ENCODE measurements at places on chromosomes 5 and 9.

DNA sequence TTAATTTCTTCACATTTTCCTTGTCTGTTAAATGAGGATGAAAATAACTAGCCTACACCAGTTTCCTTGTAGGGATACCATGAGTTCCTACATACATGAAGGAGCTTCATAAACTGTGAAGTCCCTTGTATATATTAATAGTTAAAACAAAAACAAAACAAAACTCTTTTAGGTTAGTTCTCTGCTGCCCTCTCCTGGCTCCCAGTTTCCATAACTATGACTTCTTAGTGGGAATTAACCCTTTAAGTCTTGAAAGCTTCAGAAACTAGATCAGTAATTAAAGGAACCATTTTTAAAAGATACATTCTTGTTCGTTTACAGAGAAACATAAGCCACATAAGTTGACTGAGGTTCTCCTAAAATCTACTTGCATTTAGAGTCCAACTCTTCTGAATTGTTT is 500.0 kb upstream of the C9orf72 start:
- DNase-seq: peak; percentile 27

GRCh38 chr5:157342822-157343402 is 77.0 kb downstream of the CYFIP2 start:
- no peak for DNase-seq

DNA sequence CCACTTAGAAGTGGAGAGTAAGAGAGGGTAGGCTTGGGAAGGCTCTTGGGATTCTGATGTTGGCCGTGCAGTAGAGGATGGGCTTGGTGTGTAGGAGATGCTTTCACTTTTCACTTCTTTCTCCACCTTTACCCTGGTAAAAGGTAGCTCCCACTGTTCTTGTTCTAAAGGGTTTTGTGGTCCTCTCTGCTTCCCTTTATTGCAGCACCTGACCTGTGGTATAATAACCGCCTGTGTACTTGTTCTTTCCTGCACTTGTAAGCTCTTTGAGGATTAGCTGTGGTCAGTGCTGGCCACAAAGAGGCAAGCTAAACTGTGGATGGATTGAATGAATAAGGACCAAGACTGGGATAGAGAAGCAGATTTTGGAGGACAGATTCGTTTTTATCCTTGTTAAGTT is 25.2 kb downstream of the KDM4C start:
- DNase-seq: no peak

DNA sequence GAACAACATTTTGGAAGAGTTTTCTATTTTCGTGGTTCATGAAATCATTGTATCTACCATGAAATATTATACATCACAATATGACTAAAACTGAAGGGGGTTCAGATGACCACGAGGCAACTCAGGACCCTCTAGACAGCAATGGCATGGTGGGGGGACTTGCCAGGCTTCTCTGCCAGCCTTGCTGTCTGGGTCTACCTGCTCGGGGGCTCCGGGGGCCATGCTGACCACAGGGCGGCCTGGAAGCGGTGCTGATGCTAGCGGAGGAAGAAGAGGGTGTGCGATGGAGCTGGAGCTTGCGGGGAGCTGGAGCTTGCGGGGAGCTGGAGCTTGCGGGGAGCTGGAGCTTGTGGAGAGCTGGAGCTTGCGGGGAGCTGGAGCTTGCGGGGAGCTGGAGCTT is 89.2 kb upstream of the IRX4 start:
- DNase-seq: no peak

DNA sequence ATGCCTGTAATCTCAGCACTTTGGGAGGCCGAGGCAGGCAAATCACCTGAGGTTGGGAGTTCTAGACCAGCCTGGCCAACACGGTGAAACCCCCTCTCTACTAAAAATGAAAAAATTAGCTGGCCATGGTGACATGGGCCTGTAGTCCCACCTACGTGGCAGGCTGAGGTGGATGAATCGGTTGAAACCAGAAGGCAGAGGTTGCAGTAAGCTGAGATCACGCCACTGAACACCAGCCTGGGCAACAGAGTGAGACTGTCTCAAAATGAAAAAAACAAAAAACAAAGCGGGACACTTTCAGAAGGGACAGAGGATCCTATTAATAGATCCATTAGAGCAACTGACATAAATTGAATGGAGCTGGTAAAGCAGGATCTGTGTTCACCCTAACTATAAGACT is 89.6 kb upstream of the SGCD start:
- DNase-seq: no peak

DNA sequence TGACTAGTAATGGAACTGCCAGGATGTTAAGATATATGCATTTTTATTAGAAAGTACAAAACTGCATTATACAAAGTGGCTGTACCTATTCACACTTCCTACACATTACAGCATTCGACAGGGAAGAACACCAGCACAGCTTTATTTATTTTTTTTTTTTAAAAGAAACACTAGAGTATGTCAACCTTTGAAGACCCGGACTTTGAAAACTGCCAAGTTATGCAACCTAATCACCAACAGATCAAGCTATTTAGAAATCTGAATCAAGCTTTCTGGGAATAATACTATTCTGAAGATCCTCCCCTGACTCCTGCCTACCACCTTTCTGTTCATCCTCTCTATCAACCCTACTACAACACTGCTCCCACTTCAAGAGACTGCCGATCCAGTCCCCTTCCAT is 4.5 kb downstream of the GEMIN5 start:
- no peak for DNase-seq

GRCh38 chr5:54115735-54116403 is 194.5 kb downstream of the ARL15 start:
- no peak for DNase-seq

DNA sequence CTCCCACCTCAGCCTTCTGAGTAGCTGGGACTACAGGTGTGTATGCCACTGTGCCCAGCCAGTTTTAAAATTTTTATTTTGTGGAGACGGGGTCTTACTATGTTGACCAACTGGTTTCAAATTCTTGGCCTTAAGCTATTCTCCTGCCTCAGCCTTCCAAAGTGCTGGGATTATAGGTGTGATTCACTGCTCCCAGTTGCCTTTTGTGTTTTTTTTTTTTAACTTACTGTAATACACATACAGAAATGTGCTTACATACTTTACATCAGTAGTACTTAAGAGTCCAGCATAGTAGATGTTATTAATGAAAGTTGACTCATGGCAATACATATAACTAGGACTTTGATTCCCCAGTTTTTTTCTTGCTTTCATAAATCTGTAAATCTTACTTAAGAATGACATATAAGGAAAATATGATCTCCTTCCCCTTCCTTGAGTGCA is 4.7 kb downstream of the MAN2A1 start:
- no peak for DNase-seq

DNA sequence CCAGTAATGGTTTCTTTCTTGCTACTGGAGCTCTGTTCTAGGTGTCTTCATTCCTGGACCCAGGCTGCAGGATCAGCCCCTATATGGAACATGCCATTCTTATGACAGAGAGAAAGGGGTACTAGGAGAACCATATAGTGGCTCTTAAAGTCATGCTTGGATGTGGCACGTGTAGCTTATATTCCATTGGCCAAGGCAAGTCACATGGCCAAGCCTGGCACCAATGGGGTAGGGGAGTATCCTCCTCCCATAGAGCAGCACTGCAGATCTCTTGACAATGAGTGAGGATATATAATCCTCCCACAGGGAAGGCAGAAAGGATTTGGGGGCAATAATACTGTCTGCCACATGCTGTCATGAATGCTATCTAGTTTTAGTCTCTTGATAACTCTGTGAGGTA is 193.3 kb downstream of the PALM2AKAP2 start:
- no peak for DNase-seq
